ENCODE measurements at places on chromosomes 11 and 22. TPM values are rescaled to one million over a fixed set of nuclear protein-coding genes. Genes with fewer than 3 reads are reported as not detected.

Gene NAV2
- 10.7 TPM for polyA plus RNA-seq

Gene ARHGEF12
- 13.8 TPM for polyA plus RNA-seq

Gene DSCAML1
- polyA plus RNA-seq, result 1.7 TPM

Gene KCNA4
- 0.15 TPM for polyA plus RNA-seq

Gene ASCL2
- 1.4 TPM for polyA plus RNA-seq

Gene CHKB
- 236 TPM for polyA plus RNA-seq

GRCh38 chr11:57804466-57804865 is 42.9 kb downstream of the CTNND1 start:
- DNase-seq, result no peak

DNA sequence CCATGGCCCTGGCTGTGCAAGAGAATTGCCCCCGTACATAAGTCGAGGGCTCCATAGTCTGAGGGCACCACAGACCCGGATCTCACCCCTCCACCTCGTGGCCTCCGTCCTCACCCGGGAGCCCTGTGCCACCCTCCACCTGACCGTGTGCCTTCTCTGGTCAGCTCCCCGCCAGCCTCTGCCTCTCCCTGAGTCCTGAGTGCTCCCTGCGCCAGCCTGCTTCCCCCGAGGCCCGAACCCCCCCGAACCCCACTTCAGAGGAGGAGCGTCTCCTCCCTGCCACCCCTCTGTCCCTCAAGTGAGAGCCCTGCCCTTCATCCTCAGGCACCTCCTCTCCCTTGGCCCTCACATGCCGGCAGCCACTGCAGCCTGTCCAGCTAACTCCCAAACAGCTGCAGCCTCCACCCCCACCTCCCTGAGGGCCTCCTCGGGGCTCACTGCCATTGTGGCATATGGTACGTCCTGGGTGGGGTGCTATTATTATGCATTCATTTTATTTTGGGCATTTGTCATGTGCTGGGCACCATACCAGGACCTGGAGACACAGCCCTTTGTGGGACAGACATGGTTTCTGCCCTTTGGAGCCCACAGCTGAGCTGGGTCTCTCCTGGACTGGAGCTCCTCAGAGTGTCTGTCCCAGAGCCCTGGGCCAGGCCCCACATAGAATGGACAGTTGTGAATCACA is 67.2 kb downstream of the MYO7A start:
- no peak for DNase-seq

GRCh38 chr11:944711-945470 is 19.2 kb downstream of the AP2A2 start:
- DNase-seq, result no peak

GRCh38 chr11:43576320-43576802 is 104.2 kb upstream of the HSD17B12 start:
- no peak for DNase-seq

DNA sequence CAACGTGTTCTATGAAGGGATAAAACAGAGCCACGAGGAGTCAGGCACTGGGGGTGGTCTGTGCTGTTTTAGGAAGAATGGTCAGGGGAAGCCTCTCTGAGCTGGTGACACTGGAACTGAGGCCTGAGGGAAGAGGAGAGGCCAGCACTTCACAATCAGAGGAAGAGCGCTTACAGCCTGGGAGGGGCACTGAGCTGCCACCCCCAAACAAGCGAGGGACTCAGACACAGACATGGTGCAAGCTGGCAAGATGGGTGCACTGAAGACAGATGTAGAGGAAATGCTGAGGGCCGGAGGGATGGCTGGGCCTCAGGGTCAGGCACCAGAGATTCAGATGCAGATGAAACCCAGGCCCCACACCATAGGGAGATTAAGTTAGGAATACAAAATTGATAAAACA is 40.0 kb upstream of the TP53I11 start:
- no peak for DNase-seq

- no peak for DNase-seq
Observed at GRCh38 chr22:35973388-35973787, 55.2 kb downstream of the RBFOX2 start.

GRCh38 chr11:35232891-35233330 is 93.9 kb downstream of the CD44 start:
- DNase-seq, result no peak

GRCh38 chr11:105206633-105207032 is 67.1 kb upstream of the CARD18 start:
- DNase-seq, result no peak

DNA sequence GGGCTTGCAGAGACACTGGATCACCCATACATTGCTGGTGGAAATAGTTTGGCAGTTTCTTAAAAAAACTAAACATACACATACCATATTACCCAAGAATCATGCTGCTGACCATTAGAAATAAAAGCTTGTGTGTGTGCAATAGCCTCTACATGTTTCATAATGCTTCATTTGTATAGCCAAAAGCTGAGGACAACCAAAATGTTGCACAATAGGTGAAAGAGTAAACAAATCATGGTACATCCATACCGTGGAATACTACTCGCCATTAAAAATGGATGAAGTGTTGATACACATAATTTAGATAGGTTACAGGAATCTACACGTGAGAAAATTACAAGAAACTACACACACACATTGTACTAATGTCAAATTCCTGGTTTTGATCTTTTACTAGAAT is 6.5 kb downstream of the KBTBD3 start:
- DNase-seq, result no peak

GRCh38 chr22:29106839-29107238 is 34.0 kb downstream of the KREMEN1 start:
- DNase-seq, result no peak
